ENCODE measurements at places on chromosomes 6 and 20. TPM values are rescaled to one million over a fixed set of nuclear protein-coding genes. Genes with fewer than 3 reads are reported as not detected.

DNA sequence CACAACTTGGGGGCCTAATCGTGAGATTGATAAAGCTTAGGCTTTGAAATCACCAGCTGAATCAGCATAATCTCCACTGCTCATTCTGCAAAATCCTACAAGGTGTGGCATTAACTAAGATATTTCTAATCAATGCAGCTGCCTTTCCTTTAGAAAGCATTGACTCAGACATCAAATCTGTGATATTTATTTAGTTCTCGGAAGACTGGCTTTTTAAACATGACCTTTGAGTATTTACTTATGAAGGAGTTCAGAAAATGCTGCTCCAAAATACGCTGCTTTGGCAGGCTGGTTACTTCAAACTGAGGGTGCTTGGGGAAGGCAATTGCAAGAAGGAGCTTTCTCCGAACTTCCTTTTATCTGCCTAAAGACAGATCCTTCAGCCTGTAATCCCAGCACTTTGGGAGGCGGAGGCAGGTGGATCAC, 23.7 kb upstream of the FUCA2 start:
- no peak overlapping the region for H3K4me3 ChIP-seq
- no peak for DNase-seq
- no peaks in the 10 kb centered on the region for H3K36me3 ChIP-seq
- no peak overlapping the region for H3K27ac ChIP-seq
- no peaks in the 10 kb centered on the region for H3K4me1 ChIP-seq
- no peaks in the 10 kb centered on the region for H3K27me3 ChIP-seq

DNA sequence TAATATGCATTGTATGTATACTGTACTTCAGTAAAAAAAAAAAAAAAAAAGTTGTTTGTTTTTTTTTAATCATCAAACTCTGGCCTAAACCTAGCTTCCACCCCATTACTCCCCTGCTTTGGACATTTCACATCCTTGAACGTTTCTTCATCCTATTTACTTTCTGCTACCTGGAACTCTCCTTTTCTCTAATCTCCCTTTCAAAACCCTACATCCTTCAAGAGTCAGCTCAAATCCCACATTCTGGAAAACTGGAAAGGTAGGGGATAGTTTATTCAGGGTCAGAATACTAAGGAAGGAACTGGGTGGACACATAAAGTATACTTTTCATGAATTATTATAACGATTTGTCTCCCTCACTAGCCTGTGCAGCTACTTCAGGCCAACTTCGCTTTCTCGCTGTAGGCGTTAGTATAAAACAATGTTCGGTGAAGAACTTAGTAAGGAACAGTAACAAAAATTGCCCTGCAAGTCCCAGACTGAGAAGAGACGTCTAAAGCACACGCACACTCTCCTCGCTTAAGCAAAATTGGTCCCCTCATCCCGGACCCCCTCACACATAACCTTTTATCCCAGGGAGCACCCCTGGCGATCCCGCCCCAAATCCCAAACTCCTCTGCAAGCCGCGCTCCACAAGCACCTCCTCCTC, 775 bp downstream of the PIGU start:
- peak overlapping the region; percentile 83 for H3K4me3 ChIP-seq
- no peaks in the 10 kb centered on the region for H3K27me3 ChIP-seq
- H3K4me1 ChIP-seq: no peaks in the 10 kb centered on the region
- DNase-seq: no peak
- peak overlapping the region; percentile 87 for H3K27ac ChIP-seq
- no peaks in the 10 kb centered on the region for H3K36me3 ChIP-seq

DNA sequence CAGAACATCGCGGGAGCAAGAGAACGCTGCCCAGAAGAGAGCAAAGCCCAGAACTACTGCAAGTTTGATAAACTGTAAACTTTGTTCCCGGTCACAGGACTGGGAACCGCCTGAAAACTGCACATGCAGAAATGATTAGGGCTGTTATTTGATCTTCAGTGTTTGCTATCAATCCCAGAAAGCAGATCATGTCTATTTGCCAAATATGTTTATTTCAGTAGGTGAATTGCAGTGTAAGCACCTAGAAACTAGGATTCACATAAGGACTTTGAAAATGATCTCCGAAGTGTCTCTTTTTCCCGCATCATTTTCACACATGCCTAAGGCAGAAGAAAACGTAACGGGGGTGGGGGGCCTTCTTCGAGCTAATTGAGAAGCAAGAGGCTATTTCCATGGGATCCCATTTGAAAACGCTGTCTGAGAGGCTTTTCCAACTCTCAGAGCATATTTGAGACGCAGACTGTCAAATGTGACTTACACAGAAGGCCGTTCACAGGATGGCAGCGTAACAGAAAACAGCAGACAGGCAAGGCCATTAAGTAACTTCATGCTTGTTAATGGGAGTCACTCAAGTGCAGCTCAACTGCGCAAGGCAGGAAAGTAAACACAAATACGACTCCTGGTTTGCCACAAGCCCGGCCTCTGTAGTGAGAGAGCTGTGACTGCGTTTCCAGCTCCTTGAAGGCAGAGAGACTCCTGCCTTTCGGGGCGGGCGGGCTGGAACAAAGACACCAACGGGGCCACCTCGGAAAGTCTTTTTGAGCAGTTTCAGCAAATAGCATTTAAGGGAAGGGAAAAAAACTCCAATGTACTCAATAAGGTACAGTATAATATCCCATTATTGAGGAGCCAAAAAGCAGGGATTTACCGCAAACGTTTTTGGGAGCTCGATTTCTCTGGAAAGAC, 144.7 kb upstream of the ZNF217 start:
- H3K27me3 ChIP-seq: no peaks in the 10 kb centered on the region
- no peak overlapping the region for H3K4me3 ChIP-seq
- H3K27ac ChIP-seq: peak overlapping the region; percentile 0
- DNase-seq: peak; percentile 79

- no peaks in the 10 kb centered on the region for H3K4me1 ChIP-seq
- no peaks in the 10 kb centered on the region for H3K27me3 ChIP-seq
- H3K27ac ChIP-seq: no peak overlapping the region
- no peak for DNase-seq
- H3K36me3 ChIP-seq: no peaks in the 10 kb centered on the region
Measured at GRCh38 chr20:4656491-4656890, 65.2 kb upstream of the PRND start.

The GRM4 gene
- total RNA-seq: 3.5 TPM
